NCI-H2171 (cell line): ENCODE measurements at places on chromosomes 6 and 20.

- DNase-seq: no peak
These were observed 2.1 kb downstream of the MYLIP start for GRCh38 chr6:16130932-16131387.

- DNase-seq: no peak
These were observed 25.0 kb downstream of the GDAP1L1 start for GRCh38 chr20:44271915-44272663.

DNA sequence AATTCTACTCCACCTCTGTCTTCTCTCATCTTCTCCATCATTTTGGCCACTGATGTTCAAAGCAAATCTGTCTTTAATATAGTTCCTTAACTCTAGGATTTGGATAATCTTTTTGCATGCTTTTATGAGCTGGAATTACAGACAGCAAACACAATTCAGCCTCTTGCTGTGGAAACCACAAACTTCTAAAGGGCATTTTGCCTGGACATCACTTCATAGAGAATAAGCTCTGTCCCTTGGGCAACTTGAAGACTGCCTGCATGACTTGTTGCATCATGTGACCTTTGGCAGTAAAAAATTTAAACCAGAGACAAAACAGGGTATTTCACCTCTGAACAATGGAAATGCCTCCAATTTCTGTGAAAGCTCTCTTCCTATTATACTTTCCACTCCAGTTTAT lies 74.1 kb upstream of the HDDC2 start:
- no peak for DNase-seq

GRCh38 chr20:37438464-37439222 lies 82.4 kb upstream of the NNAT start:
- DNase-seq: no peak

DNA sequence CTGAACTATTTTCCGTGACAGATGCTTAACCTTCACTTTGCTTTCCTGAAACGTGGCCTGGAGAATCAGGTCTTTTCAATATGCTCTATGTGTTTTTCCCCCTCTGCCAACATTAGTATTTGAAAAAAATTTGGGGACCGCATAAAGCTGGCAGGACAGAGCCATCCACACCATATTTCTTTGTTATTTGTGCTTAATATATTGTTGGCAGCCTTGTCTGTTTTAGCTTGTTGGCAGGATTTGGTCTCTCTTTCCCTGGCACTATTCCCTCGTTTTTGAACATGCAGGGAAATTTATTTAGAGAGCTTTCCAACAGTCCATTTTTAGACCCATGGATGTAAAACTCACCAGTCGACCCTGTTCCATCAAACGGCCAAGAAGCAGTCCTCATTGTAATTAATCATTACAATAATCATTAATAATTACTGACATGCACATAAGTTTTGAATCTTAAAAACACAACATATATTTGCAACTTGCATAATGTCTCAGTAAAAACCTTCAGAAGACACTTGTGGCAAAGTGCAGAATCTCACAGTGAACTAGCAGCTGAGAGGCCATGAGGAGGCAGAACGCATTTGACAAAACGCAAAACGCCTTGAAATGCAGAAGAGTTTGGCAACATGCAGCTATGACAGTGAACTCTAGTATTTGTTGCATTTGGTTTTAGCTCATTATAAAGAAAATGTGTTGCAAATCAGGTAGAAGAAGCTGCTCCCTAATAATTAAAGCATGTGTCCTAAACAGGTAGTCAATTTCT lies 514.2 kb downstream of the C6orf118 start:
- DNase-seq: no peak

DNA sequence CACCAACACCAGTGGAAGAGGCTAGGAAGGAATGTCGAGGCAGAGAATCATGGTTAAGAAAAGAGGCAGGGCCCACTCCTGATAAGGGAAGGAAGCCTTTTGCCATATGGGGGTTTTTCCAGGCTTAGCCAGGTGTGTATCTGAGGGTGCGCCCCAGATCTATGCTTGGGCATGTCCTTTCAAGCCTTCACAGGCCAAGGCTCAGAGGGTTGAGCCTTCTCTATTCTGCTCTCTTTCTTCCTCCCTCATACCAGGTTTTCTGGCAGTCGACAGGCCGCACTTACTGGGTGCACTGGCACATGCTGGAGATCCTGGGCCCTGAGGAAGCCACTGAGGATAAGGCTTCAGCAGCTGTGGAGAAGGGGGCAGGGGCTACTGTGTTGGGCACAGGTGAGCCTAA lies 4.7 kb downstream of the CUL9 start:
- no peak for DNase-seq

GRCh38 chr20:39646874-39647413 lies 684.8 kb downstream of the DHX35 start:
- DNase-seq: no peak

DNA sequence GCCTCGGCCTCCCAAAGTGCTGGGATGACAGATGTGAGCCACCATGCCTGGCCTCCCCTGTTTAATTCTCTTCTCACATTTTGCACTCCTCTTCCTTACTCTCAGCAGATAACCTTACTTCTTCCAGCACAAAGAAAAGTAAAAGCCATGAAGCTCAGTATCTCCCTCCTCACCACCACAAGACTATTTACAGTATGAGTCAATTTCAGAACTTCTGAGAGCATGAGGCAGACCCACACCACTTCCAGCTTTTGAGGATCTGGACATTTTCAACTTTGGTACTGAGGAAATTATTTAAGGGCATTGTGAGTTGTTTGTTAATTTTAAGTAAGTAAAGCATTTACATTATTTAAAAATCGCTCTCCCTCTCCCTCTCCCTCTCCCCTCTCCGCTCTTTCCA lies 8.0 kb upstream of the SNX3 start:
- no peak for DNase-seq

- no peak for DNase-seq
These were observed 172.8 kb downstream of the TINAG start for GRCh38 chr6:54481091-54481490.

DNA sequence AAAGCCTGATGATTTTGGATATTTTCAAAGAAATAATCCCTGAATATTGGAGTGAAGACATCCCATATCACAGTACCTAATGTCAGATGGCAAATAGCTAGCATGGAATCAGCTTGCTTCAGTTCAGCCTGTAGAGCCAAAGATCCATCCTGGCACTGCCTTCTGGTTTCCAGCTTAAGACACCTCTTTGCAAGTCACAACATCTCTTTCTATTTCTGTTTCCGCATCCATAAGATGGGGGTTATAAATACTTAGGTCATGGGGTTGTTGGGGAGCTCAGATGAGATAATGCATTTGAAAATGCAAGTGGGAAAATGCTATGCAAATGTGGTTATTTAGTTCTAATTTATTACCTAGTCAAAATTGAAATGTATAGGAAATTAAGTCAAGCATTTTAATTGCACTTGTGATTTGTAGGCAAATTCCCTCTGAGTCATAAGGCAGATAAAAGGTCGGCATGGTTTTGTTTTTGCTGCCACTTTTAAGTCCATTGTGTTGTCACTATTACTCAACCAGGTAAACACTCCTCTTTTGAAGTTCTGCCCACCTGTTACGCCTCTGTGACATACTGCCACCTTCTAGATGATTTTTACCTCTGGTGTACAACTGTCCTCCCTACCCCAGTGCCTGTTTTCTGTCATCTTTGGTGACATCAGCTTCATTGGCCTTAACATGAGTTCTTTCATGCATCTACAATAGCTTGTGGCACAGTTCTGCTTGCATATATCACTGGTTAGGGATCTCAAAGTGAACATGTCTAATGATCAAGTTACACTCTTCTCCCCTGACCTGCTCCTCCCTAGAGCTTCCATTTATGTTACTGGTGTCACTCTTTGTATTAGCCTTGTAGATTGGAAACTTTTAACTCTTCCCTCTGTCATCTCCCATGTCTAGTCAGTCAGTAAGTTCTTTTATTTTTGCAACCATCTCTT lies 96.6 kb downstream of the CDKAL1 start:
- no peak for DNase-seq

DNA sequence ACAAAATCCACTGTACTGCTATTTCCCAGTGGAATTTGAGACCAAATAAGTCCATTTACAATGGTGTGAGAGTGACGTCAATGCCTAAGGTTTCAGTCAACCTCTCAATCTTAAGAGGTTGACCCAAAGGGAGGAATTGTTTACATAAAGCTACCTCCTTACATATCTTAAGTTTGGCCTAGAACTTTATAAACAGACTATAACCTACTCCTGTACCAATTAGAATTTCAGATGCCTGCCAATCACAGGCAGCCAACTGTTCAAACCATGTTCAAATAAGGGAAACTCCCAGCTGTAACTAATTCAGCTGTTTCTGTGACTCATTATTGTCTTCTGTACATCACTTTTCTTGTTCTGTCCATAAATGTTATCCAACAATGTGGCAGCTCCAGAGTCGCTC lies 14.5 kb downstream of the LGSN start:
- no peak for DNase-seq

GRCh38 chr6:161268531-161269210 lies 5.2 kb downstream of the AGPAT4 start:
- no peak for DNase-seq

DNA sequence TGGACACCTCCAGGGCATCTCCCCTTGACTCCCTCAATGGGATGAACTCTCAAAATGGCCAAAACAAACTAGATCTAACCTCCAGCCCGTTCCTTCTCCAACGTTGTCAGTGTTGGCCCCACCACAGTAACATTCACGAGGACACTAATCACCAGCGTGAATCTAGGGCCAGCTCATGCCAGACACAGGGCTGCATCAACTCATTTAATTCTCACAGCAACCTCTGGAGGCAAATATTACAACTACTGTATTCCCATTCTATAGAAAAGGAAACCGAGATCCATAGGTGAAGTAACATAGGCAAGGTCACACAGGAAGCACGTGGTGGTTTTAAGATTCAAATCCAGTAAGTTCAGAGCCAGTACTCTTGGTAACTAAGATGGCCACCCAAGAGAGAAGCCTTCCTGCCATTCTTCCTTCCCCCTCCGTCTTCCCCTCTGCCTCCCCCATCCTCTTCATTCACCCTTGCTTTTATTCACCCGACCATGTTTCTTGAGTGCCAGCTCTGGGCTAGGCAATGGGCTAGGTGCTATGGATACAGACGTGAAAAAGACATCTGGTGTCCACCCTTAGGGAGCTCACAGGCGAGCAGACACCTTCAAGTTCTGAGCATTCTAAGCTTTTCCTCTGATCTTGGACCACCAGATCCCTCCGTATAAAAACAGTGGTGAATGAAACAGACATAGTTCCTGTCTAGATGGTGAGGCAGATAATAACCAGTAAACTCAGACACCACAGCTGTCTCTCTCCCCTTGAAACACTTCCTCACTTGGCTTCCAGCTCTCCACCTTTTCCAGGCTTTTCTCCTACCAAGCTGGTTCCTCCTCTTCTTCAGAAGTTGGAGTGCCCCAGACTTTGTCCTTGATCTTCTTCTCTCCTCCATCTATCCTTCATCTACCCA lies 9.6 kb downstream of the CCM2L start:
- DNase-seq: no peak

DNA sequence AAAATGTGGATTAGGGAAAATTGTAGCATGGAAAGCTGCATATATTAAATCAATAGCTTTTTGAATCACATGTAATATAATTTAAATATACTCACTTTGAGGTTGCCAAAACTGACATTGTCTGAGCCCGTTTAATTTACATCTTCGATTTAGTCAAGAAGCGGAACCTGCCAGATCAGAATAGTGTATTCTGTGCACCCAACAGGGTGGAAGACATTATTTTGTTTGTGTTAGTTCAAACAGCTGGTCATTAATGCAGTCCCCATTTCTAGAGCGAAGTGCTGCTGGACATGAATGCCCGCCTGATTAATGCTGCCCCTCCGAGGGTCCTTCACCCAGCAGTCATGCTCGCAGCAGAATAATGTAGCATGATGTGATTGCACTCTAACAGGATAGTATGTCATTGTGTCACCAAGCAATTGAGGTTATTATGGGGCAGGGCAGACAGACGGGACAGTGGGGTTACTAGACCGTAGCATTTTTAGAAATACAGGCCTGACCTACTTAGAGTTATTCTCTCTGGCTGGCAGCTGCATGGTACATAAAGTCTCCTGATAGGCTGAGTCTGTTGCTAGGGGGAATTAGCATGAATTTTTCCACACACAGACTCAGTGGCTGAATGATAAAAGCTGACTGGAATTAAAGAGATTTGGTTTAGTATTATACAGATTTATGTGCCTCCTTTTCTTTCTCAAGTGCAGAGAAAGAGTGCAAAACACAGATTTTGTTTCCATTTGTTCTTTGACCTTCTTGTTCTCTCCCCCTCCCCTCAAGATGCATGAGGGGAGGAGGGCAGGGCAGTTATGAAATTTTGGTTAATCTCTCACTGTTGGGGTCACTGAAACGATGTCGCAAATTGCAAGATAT lies 147.1 kb downstream of the PRL start:
- DNase-seq: no peak

DNA sequence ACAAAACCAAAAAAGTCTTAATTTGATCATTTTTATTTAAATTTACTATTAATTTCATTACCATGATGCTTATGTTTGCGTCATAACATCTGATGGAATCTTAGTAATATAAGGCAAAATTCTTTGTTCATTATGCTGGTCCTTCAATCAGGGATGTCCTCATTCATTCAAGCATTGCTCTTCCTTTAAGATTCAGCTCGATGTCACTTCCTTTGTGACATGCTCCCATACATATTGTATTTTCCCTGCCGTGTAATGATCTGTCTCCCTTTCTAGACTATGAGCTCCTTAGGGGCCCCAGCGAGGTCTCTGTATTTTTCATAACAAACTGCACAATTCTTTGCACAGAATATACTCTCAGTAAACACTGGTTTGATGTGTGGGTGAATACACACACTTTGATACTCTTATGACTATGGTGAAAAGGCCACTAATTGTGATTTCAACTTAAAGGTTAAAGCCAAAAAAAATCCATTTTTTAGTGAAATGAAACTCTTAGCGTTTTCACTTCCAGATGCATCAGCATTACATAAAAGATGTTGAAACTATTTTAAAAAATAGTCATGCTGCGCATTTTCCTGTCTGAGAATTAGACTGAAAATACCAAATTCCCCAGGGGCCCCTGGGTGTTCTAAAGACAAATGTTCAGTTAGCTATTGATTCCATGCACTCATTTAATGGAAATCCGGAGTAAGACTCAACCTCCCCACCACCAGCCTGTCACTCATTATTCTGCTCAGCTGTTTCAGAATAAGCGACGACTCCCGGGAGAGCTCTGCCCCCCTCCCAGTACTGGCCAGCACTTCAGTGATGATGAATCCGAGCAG lies 169.7 kb downstream of the ATXN1 start:
- DNase-seq: no peak

GRCh38 chr6:11712760-11713159 lies 65.8 kb downstream of the ADTRP start:
- DNase-seq: no peak

GRCh38 chr20:17856024-17856564 lies 112.5 kb downstream of the SNX5 start:
- no peak for DNase-seq

GRCh38 chr6:142570221-142570671 lies 268.4 kb downstream of the ADGRG6 start:
- DNase-seq: no peak

- DNase-seq: no peak
These were observed 1.4 kb upstream of the PRDM13 start for GRCh38 chr6:99605074-99605734.

GRCh38 chr6:98894810-98895209 lies 52.9 kb downstream of the FBXL4 start:
- no peak for DNase-seq

GRCh38 chr20:57089699-57090144 lies 176.7 kb downstream of the BMP7 start:
- DNase-seq: no peak
